ENCODE measurements at places on chromosomes 12 and 14. TPM values are rescaled to one million over a fixed set of nuclear protein-coding genes. Genes with fewer than 3 reads are reported as not detected.
A peak's percentile ranks its signal among the peaks of the same experiment; 100 is the strongest.

GRCh38 chr14:28831126-28831525 lies 64.5 kb downstream of the FOXG1 start:
- H3K27ac ChIP-seq: no peak overlapping the region
- no peaks in the 10 kb centered on the region for H3K4me1 ChIP-seq
- no peaks in the 10 kb centered on the region for H3K36me3 ChIP-seq
- H3K4me3 ChIP-seq: no peak overlapping the region
- no peaks in the 10 kb centered on the region for H3K27me3 ChIP-seq

- no peaks in the 10 kb centered on the region for H3K27me3 ChIP-seq
- DNase-seq: no peak
- H3K27ac ChIP-seq: no peak overlapping the region
- H3K36me3 ChIP-seq: no peaks in the 10 kb centered on the region
- H3K4me3 ChIP-seq: no peak overlapping the region
- H3K4me1 ChIP-seq: peaks cover 2% of the 10 kb centered on the region
These were observed 328.0 kb downstream of the DPF3 start for GRCh38 chr14:72565917-72566316.

DNA sequence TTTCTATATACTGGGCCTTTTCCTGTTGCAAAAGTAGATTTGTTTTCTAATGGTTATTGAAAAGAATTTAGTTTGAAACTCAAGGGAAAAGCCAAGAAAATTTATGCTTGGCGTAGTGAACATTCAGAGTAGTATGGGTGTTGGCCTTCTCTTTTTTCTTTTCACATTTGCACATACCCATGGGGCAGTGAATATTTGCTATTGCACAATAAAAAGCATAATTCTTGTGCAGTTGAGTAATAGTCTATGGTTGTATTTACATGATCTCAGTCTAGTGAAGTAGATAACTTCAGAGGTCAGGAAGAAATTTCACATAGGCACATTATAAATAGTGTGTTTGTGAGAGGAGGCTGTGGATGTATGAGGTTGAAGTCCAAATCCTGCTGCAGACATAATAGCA lies 158.1 kb downstream of the FLRT2 start:
- no peak overlapping the region for H3K27ac ChIP-seq
- no peak overlapping the region for H3K4me3 ChIP-seq
- DNase-seq: no peak
- H3K4me1 ChIP-seq: no peaks in the 10 kb centered on the region

DNA sequence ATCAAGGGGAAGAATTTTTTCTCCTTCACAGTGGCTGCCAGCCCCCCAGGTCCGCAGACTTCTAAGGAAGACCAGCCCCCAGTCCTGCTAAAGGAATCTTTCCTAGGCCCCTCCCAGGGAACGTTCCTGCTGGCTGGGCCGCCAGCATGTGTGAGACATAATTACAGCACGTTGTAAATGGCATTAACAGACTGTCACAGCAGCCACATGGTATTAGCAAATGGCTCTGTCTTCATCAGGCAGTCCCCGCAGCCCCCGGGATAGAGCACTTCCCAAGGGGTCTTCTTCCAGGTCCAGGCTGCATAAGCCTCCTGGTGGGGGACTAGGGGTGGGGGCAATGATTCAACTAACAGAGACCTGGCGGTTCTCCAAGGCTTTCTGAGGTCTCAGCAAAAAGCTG lies 34.9 kb upstream of the FAM222A start:
- no peak overlapping the region for H3K27ac ChIP-seq
- DNase-seq: no peak
- no peak overlapping the region for H3K4me3 ChIP-seq

GRCh38 chr12:116280595-116281290 lies 3.2 kb upstream of the MED13L start:
- H3K4me1 ChIP-seq: peaks cover 13% of the 10 kb centered on the region
- DNase-seq: no peak
- no peak overlapping the region for H3K27ac ChIP-seq
- no peaks in the 10 kb centered on the region for H3K27me3 ChIP-seq
- no peaks in the 10 kb centered on the region for H3K36me3 ChIP-seq
- H3K4me3 ChIP-seq: no peak overlapping the region

- H3K36me3 ChIP-seq: peaks cover 9% of the 10 kb centered on the region
- no peak overlapping the region for H3K27ac ChIP-seq
- H3K4me1 ChIP-seq: no peaks in the 10 kb centered on the region
- no peak overlapping the region for H3K4me3 ChIP-seq
These were observed 44.0 kb upstream of the SMUG1 start for GRCh38 chr12:54232790-54233189.

- DNase-seq: no peak
- no peak overlapping the region for H3K27ac ChIP-seq
- H3K4me3 ChIP-seq: no peak overlapping the region
- no peaks in the 10 kb centered on the region for H3K27me3 ChIP-seq
- H3K36me3 ChIP-seq: no peaks in the 10 kb centered on the region
These were observed 171.8 kb downstream of the FLRT2 start for GRCh38 chr14:85701763-85702162.

- H3K36me3 ChIP-seq: no peaks in the 10 kb centered on the region
- H3K27ac ChIP-seq: peak overlapping the region; percentile 96
- no peaks in the 10 kb centered on the region for H3K27me3 ChIP-seq
- peaks cover 61% of the 10 kb centered on the region for H3K4me1 ChIP-seq
- peak overlapping the region; percentile 77 for H3K4me3 ChIP-seq
These were observed 21.3 kb upstream of the ZFP36L1 start for GRCh38 chr14:68814238-68814538.

Gene RASSF9
- not detected for total RNA-seq

DNA sequence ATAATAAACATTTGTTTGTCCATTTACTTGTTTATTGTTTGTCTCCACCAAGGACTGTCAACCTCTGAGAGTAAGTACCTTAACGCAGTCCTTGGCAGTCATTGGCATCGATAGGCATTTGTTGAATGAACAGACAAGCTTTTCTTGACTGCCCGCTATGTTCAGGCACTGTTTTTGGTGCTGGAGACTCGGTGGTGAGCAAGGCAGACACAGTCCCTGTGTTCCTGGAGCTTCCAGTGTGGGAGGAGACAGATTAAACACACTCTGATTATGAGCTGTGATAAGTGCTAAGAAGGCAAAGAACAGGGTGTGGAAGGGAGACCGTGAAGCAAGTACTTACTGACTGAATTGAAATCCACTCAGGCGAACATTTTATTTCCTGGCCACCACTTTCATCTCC lies 1.2 kb downstream of the ATP6V0A2 start:
- H3K36me3 ChIP-seq: peaks cover 13% of the 10 kb centered on the region
- DNase-seq: peak; percentile 24
- peak overlapping the region; percentile 88 for H3K27ac ChIP-seq
- H3K4me1 ChIP-seq: peaks cover 36% of the 10 kb centered on the region

Gene HSP90AA1
- total RNA-seq: 1,101 TPM
